LNCaP clone FGC (cell line): ENCODE measurements at places on chromosomes 2 and 18.

- no peak for DNase-seq
These were observed 67.6 kb downstream of the ITGB1BP1 start for GRCh38 chr2:9355716-9356115.

- no peak for DNase-seq
These were observed 138.4 kb upstream of the HS6ST1 start for GRCh38 chr2:128457006-128457604.

DNA sequence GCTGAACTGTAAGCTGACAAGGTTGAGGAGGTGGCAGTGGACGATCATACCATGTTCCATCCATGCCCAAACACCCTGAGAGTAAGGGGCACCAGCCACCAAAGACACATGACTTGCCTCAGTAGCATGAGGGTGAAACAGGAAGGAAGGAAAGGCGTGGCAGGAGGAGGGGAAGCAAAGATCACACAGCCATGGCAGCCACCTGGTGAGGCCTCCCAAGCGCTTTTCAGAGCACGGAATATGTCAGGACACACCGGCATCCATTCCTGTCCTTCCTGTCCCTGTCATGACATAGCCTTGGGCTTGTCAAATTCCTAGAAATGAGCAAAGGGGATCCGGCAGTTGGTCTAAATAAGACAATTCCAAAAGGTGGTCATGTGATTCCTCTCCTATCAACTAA is 118.7 kb downstream of the MYO5B start:
- DNase-seq: no peak

DNA sequence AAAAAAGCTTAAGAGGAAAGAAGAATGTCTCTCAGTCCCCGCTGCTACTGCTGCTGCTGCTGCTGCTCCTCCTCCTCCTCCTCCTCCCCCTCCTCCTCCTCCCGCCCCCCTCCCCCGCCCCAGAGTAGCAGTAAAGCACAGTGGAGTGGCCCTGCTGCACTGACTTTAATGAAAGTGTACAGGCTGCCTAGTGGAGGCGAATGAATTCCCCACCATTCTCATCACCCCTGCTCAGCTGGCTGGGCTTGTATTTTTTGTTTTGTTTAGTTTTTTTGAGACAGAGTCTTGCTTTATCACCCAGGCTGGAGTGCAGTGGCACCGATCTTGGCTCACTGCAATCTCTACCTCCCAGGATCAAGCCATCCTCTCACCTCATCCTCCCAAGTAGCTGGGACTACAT is 34.3 kb downstream of the GORASP2 start:
- no peak for DNase-seq

DNA sequence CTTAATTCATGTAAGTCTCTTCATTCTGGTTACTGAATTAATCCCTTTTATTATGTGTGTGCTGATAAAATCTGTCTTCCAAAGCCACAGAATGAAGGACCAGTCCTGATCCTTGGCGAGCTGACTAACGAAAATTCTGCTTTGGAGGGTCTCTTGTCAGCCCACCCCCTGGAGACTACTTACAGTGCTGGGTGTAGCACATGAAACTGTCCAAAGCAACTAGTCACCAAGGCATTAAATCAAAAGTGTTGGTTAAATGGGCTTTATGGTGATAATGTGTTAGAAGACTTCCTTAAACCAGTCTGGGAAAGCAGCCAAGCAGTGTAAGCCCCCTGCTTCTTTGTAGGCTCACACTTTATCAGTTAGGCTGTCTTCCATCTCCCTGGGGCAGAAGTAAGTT is 420.2 kb downstream of the SUCLG1 start:
- DNase-seq: no peak

DNA sequence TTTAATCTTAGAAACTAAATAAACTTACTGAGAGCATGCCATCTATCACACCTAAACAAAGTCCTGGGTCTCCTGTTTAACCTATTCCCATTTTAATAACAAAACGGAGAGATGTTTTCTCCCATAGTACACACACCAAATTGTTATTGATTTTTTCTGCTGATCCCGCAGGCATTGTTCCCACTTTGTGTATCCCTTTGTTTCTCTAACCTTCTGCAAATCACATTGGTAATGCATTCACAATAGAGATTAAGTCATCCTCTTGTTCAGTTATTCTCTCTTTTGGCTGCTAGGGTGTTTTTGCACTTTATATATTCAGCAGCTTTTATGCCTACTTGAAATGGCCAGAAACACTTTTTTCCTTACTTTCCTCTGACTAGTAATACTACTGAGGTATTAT is 1071.9 kb upstream of the CDH2 start:
- DNase-seq: no peak

GRCh38 chr2:101400048-101400447 is 12.7 kb upstream of the CREG2 start:
- no peak for DNase-seq

DNA sequence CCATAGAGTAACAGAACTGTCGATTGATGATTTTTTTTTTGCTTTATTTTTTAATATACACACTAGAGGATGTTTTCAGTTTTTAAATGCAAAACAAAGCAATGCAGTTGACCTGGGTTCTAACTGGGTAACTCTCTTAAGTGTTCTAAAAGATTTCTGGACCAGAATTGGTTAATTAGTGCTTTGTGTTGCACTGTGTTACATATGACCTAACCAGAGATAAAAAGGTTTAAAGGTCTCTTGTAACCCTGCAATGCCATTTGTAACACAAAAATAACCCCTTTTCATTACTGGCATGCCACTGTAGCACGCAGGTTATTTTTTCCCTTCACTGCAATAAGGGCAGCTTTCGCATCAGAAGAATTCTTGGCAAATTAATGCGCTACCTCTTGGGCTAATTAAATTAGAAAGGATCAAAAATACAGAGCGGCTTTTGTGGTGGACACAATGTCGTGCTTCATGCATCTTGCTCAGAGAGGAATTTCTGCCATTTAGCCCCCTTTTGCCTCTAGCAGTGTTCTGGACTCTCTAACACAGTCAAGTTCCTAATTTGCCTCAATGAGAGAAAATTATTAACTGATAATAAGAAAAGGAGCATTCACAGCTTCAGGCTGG is 250.8 kb upstream of the ZEB2 start:
- DNase-seq: no peak

- DNase-seq: no peak
These were observed 188.1 kb downstream of the LAMA1 start for GRCh38 chr18:6929370-6930102.

- no peak for DNase-seq
These were observed 46.9 kb upstream of the POMC start for GRCh38 chr2:25215232-25215631.

GRCh38 chr2:38194751-38195150 is 118.8 kb upstream of the CYP1B1 start:
- no peak for DNase-seq

GRCh38 chr2:106311041-106311370 is 116.9 kb upstream of the UXS1 start:
- no peak for DNase-seq

DNA sequence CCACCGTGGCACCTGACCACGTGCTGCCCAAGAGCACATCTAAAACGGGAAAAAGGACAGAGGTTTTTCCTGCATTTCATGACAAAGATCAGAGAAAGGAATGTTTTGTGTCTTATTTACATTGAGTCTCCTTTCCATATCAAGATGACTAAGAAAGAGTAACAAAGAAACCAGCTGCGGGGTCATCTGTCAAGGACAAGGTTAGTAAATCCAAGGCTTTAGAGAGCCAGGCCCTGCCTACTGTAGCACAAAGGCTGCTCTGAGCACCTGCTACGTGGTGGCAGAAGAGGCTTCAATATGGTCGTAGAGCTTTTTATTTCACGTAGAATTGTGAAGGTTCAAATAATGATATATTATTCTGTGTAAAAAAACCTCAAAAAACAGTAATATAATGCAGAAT is 51.0 kb downstream of the PRELID3A start:
- no peak for DNase-seq

DNA sequence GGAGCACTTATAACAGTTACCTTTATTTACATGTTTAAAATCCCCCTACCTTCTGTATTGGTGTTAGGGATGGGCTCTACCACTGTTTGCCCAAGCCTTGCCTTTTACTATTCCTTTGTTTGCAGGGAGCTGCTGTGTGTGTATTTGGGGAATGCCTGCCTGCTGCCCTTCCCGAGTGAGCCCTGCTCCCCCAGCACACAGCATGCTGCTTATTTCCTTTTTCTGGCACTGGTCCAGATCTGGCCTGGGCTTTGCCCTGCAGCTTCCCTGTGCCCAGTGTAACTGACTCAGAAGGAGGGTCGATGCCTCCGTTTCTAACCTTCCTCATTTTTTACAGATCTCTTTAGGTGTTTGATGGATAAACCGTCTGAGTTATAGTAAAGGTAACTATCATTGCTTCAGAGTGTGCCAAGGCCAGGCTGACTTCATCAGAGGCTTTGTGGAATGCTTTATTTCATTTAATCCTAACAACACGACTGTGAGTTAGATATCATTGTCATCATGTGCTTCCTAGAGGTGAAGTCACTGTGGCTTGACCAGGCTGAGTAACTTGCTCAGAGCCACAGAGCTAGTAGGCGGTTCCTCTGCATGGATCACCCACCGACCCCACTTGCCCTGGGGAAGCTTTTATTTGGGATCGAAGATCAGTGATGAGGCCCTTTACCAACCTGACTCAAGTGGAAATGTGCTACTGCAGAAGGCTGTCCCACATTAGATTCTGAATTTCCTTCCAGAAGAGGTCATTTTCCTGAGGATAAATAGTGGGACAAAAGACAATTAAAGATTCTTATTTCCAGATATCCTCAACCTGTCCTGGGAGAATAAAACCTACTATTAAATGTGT is 238.8 kb downstream of the ZNF407 start:
- no peak for DNase-seq

GRCh38 chr2:241801611-241802420 is 7.2 kb upstream of the NEU4 start:
- no peak for DNase-seq

DNA sequence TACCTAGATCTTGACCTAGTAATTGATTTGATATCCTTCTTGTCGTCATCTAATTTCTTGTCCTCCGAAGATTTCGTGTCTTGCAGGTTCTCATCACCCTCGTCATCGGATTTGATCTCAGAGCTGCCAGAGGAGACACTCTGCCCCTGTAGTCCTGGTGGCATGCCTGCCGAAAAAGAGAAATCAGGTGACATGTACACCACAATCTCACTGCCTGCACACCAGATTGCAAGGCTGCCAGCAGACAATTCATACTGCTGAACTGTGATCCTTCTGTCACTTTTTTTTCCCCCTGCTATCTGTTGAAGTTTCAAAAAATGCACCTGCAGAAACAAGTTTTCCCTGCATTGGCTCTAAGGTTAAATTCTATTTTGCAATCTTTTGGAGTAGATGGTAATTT is 273.2 kb upstream of the CCDC68 start:
- no peak for DNase-seq

DNA sequence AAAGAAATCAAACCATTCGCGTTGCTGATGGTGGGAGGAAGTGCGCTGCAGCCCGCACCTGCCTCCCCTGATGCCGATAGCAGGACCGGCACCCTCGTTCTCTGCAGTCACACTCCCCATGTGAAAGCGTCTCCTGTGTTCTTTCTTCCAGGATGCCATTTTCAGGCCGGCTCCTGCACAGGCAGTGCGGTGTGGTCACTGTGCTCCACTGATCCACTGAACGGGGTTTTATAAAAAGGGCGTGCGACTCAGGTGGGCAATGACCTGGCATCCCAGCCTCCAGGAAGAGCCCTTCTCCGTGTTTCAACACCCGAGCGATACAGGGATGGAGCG is 88.3 kb upstream of the SNTG2 start:
- no peak for DNase-seq

GRCh38 chr2:30753630-30754029 is 53.6 kb downstream of the CAPN13 start:
- no peak for DNase-seq

DNA sequence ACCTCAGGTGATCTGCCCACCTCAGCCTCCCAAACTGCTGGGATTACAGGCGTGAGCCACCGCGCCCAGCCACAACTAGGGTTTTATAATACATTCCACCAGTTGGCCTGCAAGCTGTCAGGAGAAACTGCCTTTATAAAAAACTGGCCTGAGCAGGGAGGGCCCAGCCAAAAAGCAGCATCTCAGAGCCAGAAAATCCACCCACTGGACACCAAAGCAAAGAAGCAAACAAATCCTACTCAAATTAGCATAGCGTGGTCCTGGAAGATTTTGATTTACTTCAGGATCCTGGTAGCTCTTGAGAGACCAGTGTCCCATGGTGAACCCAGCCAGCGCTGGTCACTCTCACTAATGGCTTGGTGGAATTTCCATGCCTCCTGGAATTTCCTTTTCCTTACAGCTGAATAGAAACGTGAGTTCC is 60.0 kb upstream of the PXDN start:
- no peak for DNase-seq

GRCh38 chr2:108637304-108637669 is 82.0 kb upstream of the RANBP2 start:
- DNase-seq: no peak

DNA sequence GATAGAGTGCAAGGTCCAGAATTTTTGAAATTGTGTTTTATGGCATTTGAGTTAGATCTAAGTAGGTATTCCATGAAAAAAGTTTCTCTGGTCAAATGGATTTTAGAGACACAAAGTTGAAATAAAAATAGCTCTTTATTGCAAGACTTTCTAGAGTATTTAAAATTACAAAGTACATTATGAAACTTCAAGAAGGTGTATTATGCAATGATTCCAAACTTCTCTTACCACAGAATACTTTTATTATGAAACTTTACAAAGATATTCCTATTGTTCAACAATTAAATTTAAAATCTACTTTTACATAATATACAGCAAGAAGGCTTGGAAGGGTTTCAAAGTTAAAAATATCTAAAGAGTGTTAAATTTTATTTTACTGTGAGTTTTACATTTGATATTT is 65.9 kb downstream of the CALCRL start:
- DNase-seq: no peak

DNA sequence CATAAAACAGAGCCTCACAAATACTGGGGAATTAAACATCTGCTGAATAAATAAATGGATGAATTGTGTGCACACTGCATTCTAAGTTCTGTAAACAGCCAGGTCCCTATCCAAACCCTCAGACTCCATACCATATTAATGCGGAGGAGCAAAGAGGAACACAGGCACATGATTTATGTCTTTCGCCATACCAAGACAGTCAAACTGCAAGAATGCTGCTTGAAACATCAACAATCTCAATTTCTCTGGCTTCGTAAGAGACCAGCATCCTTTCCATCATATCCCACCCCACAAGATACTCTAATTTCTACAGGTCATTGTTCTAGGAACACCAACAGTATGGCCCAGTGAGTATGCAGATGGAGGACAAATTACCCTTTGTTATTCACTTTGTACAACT is 15.0 kb downstream of the KANSL3 start:
- no peak for DNase-seq

- DNase-seq: peak; percentile 56
These were observed 32.9 kb upstream of the LYPD6B start for GRCh38 chr2:149005471-149006077.
